ENCODE measurements at places on chromosomes 13 and 19.

DNA sequence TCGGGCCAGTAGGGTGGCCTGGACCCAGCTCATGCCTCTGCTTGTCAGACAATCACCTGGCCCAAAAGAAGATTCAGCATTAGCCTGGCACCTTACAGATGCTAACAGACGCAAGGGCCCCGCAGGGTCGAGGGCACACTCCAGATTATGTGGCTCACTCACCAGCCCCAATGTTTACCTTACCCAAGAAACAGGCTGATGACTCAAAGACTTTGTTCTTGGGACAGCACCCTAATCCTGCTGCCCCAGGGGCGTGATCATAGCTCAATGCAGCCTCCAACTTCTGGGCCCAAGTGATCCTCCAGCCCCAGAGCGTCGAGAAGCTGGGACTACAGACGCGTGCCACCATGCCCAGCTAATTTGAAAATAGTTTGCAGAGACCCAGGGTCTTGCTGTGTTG lies 9.8 kb downstream of the ECSIT start:
- no peak for DNase-seq

DNA sequence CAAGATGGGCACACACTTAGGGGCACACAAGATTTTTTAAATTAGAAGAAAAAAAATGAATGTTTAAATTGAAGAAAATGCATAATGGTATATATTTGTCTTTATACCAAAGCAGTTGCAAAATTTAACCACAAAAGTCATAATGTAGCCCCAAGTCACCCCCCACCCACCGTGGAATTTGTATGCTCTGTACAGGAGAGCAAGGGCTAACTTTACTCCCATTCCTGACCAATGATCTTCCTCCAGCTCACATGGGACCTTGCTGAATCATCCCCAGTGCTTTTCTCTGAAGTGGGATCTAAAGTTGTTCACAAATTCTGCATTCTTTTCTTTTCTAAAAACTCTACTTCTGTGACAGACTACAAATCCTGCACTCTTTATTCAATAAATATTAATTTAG lies 597.0 kb downstream of the UQCRFS1 start:
- no peak for DNase-seq

DNA sequence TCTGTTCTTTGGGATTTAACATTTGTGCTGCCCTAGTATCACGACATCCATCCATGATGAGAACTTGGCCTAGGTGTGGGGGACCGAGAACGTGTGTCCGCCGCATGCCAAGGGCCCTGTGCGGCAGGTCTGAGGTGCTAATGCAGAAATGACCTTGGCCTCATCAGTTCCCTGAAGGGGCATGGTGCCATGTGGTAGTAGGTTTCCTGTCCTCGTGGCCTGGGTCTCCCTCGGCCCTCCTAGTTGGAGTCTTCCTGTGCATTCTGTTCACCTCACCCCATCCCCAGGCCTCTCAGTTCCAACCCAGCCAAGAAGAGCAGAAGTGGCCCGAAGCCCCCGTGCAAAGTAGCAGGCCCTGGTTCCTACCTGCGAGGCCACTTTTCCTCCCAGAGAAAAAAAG lies 59.8 kb downstream of the GGACT start:
- no peak for DNase-seq

DNA sequence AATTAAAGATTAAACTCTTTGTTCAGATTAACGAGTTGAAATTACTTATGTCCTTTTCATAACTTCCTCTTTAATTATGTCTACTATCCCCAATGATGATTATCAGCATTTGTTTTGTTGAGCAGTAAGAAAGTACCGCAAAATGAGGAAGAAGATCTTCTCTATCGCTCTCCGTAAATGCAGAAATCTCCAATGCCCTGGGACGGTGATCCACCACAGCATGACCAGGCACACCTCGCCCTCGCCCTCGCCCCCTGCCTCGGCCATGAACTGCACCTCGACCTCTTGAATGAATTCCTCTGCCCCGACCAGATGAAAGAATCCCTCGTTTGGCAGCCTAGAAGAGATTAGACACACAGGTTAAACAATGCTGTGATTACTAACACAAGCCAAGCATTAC lies 69.1 kb downstream of the RBM26 start:
- no peak for DNase-seq

DNA sequence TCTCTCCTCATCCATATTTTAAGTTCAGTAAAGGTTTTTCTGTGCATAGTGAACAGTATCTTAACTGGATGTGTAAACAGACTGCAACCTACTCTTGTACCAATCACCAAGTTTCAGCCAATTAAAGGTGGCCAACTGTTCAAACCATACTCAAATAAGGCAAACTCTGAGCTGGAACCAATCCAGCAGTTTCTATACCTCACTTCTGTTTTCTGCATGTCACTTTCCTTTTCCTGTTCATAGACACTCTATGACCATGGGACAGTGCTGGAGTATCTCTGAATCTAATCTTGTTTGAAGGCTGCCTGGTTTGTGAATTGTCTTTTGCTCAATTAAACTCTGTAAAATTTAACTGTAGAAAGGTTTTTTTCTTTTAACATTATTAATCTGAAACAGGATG lies 470.3 kb upstream of the SLITRK6 start:
- DNase-seq = no peak

DNA sequence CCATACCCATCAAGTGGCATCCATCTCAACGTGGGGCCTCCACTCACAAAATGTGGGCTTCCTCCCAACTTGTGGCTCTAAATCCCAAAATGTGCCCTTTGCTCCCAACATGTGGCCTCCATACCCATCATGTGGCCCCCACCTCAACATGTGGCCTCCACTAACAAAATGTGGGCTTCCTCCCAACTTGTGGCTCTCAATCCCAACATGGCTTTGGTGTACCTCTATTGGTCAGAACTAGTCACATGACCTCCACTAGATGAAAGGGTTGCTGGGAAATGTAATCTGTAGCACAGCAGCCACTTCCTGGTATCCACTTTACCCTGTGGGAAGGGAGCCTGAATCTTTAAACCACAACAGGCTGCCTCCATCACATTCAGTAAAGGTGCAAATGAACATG lies 10.1 kb upstream of the ACER1 start:
- no peak for DNase-seq

DNA sequence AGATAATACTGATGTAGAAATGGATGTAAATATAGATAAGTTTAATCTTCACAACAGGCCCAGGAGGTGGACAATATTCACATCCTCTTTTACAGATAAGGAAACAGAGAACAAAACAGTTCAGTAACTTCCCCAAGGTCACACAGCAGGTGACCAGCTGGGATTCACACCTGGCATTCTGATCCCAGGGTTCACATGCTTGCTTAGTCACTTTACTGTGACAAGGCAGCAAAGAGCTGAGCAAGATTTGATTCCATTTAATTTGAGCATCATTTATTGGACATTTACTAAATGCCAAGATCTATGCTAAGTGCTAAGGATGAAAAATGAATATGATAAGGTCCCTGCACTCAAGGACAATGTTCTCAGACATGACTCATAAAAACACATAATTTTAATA lies 94.1 kb upstream of the STARD13 start:
- DNase-seq = no peak

- no peak for DNase-seq
These were observed 158.4 kb downstream of the MTUS2 start for GRCh38 chr13:28978574-28978973.

DNA sequence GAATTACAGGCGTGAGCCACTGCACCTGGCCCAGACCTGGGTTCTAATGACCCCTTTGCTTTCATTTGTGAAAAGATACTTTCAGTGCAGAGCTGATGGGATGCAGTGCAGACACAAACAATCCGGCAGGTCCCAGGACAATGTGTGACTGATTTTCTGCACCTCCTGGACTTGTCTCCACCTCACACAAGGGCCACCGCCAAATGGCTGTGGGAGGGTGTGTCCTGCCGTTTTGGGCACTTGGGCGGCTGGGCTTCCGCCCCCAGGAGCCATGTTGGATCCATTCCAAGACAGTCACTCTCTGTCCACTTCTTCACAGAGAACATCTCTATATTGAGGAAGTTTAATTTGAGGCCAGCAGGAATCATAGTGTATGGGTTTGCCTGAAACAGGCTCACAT lies 112.3 kb upstream of the ZNF507 start:
- no peak for DNase-seq

GRCh38 chr13:100755891-100756290 lies 81.3 kb upstream of the TMTC4 start:
- no peak for DNase-seq

GRCh38 chr19:13892870-13893269 lies 13.0 kb downstream of the BRME1 start:
- DNase-seq = no peak

- no peak for DNase-seq
These were observed 786.0 kb upstream of the KLHL1 start for GRCh38 chr13:70894258-70894657.

GRCh38 chr13:30998136-30999088 lies 66.0 kb downstream of the TEX26 start:
- no peak for DNase-seq

DNA sequence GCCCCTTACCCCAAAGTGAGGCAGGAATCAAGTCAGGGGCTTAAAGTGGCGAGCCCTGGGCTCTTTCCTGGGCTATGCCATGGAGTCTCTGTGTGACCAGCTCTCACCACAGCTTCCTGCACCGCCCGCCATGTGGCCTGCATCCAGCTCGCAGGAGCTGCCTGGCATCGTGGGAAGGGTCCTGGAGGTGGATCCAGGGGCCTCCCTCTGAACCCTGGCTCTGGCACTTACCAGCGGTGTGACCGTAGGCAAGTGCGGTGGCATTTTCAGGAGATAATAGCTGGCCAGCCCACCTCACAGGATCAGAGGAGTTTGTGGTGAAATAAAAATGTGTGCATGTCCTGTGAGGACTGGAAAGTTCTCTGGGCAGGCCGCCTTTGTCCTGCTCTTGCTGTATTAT lies 26.0 kb downstream of the DHRS12 start:
- DNase-seq = no peak
